ENCODE measurements at places on chromosomes 4 and X.

GRCh38 chrX:79408623-79409322, 41.6 kb upstream of the ITM2A start:
- no peak for DNase-seq

GRCh38 chr4:158946825-158947224, 156.1 kb upstream of the RAPGEF2 start:
- no peak for DNase-seq

GRCh38 chr4:93431371-93431770, 397.2 kb upstream of the ATOH1 start:
- no peak for DNase-seq

DNA sequence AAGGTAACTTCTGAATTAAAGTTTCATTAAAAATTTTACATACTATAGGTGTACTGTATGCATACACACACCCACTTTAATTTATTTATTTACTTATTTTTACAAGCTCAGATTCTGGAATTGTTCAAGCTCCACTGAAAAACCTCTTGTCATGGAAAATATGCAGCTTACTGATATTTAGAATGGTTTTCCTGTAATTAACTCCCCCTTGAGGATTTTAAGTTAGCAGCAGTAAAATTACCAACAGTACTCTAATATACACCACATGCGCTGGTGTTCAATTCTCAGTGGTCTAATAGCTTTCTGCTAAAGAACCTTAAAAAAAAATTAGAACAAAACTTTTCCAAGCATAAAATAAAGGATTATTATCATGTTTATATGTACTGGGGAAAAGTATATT, 12.0 kb downstream of the MAB21L2 start:
- peak; percentile 28 for DNase-seq

- DNase-seq = no peak
These were observed 74.3 kb upstream of the VCX2 start for GRCh38 chrX:8245411-8245810.

DNA sequence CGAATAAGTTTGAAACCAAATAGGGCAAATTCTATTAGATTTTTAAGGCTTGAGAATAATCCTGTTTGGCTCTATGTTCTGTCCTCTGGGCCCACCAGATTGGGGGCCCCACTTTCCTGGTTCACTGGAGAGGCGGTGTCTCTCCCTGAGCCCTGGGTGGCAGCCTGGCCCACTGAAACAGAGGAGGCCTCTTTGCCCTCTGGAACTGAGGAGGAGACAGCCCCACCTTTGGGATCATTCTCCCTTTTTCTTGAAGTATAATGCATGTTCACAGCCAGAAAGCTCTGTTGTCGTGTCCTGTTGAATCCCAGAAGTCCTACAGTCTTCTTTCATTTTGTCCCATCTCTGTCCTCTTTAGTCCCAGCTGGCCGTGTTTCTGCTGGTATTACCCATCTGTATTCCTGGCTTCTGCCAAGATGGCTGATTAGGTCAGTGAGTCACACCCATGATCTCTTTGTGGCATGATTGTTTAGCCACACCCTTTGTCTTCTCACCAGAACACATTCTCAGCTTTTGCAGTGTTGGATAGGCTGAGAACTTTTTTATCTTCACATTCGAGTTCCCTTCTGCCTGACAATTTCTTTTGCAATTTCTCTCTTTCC, 8.1 kb upstream of the TBC1D25 start:
- DNase-seq = peak; percentile 54

- no peak for DNase-seq
These were observed 45.3 kb downstream of the PCYT1B start for GRCh38 chrX:24601858-24602257.

DNA sequence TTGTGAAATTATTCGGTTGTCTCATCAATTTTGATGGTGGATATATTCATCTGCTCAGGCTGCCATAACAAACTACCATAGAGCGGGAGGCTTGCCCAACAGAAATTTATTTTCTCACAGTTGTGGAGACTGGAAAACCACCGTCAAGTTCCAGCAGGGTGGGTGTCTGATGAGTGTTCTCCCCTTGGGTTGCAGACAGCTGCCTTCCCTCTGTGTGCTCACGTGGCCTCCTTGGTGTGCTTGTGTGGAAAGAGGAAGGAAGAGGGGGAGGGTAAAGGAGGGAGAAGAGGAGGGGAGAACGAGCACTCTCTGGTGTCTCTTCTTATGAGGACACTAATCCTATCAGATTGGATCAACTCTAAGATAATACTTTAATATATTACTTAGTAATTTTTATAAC, 123.8 kb upstream of the TEX13D start:
- DNase-seq = no peak

- peak; percentile 71 for DNase-seq
These were observed 2.7 kb upstream of the ASB5 start for GRCh38 chr4:176271749-176272148.

DNA sequence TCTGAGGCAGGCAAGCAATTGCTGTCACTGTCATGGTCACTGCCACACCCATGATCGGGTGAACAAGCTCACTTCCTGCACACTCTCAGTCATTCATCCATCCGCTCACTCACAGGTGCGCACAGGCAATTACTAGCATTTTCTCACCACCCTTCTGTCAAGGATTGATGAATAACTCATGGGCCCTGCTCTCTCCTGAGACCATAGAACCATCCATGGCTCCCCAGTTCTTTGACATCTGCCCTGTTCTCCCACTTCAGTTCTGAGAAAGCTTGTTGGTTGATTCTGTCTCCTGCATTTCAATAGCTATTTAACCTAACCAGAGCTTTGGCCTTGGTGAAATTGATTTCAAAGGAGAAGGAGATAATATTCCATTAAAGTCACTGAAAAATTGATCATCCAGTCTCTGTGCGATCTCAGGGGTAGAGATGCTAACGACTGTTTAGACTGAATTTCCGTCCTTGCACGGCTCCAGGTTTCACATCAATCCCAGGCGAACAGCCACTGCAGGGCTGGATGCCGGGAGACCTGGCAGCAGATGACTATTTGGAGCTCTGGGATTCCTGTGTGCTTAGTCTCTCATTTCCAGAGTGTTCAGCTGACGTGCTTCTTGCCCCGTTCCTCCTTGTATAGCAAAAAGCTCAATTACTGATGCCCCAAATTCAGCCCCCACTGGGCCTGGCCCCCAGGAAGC, 36.9 kb upstream of the ADRA2C start:
- peak; percentile 22 for DNase-seq

DNA sequence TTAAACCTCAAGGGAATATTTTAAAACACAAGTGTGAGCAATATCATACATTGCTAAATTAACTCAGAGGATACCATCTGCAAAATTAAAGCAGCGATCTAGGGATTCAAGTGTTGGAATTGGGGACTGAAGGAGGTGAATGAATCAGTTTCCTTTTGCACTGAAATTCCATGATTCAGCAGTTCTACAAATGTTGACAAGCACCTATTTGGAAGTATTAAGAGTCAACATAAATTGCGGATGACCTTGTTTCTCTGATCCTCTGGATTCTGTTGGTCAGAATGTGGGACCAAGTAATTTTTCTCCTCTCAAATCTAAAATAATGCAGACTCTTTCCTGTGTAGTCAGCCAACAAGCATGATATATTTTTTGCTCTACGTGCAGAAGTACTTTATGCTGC, 78.8 kb downstream of the LDB2 start:
- no peak for DNase-seq

GRCh38 chr4:105878668-105879067, 16.6 kb upstream of the NPNT start:
- no peak for DNase-seq

- peak; percentile 58 for DNase-seq
These were observed 74.2 kb downstream of the LIMCH1 start for GRCh38 chr4:41611881-41612871.

DNA sequence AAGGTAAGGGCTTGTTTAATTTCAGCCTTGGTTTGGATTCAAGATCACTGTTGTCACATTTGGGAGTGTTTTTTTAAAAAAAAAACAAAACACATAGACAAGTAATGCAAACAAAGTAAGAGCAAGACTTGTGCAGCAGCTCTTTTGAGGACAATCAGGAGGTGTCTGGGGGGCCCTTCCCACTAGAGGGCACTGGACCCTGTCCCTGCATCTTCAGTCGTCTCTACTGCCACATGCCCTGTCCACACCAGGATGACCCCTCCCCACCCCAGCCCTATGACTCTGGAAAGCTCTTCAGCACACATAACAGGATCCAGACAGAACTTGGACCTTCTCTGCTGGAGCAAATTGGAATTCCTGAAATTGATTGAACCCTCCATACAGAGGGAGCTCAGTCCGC, 71.0 kb downstream of the USP46 start:
- DNase-seq = no peak

DNA sequence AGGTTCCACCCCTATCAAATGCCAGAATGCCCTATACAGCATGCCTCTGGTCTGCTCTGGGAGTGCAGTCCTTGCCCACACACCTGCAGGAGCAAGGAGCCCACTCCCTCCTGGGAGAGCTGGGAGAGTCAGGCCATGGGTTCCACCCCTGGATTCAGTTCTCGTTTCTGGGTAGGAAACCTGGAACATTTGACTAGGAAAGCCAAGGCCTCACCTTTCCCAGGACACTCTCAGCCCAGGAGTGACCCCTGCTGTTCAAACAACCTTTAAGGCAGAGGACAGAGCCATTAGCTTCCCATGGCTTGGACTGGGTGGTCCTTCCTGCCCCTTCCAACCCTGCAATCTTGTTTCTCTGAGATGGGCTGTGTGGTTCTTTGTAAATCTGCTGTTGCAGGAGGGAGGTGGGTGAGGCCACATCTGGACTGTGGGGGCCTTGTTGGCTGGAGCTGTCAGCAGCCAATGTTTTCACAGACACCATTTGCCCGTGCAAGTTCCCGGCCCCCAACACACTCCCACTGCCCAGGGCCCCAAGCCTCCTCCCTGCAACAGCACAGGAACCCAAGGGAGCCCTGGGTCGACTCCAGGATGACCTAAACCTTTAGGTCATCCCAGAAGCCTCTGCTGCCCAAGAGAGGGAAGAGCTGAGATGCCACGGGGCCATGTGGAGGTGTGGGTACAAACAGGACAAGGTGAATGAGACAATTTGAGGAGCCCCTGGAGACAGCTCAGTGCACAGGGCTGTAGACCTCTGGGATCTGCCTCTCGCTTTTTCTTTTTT, 104.4 kb downstream of the PJA1 start:
- DNase-seq = peak; percentile 17

DNA sequence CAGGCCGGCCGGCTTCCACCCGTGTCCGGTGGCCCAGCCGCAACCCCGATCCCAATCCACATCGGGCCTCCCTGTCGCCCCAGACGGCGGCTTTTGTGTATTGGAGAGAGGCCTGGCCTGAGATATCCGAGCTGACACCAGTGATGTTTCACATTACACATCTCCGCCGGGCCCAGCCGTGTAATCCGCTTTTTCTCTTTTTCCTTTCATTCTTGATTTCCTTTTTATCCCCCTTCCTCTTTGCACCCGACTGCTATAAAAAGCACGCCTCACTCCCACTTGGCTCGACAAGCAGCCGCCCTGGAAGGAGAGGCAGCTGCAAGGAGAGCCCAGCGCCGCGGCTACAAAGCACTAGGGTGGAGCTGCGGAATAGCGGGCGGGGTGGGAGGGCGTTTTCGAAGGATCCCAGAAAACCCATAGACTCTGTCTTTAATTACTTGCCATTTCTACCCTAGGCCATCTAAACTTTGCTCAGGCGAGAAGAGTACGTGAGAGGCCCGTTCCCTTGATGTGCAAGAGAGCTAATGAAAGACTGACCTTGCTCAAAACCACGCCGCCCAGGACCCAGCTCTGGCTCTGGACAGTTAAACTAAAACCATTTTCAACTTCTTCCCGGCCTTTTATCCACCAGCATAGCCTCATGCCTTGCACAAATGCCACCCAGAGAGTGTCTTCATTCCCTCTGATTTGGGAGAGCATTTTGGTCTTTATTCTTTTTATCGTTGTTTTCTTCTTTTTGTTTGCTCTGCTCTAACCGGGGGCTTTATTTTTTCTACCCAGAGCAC, 3.2 kb downstream of the PITX2 start:
- DNase-seq = no peak

DNA sequence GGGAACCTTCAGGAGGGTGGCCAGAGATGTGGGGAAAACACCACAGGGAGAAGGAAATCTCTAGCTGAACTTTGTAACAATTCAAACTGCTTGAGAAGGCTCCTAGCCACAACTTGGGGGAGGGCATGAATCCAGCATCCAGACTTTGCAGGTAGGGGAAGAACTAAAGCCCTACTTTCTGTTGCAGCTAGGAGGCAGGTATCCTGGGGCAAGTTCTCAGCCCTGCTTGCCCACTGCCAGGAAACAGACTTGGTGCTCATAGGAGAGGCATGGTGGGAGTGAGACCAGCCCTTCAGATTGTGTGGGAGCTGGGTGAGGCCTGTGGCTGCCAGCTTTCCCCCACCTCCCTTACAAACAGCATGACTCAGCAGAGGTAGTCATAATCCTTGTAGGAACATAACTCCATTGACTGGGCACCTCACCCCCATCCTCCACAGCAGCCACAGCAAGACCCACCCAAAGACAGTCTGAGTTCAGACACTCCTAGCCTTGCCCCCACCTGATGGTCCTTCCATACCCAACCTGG, 209.5 kb upstream of the CPEB2 start:
- DNase-seq = no peak

GRCh38 chrX:10574663-10575062, 45.7 kb downstream of the MID1 start:
- no peak for DNase-seq

- peak; percentile 19 for DNase-seq
These were observed 73.3 kb downstream of the TASL start for GRCh38 chrX:30504309-30504708.

DNA sequence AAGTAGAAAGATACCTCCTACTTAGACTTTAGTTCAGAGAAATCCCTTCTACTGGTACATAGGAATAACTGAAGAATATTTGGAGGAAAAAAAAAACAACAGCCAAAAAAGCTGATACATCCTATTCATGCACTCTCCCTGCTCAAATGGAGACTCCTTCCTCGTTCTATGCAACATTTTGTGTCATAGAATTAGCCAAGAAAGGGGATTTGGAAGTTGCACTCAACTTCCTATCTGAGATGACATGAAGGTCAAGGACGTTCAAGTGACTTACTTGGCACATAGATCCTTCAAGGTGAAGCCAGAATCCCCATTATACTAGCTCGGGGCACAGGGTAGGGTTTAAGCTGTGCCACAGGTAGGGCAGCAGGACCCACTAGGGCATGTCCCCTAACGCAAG, 56.2 kb upstream of the S100G start:
- DNase-seq = no peak

GRCh38 chr4:92421920-92422319, 118.2 kb downstream of the GRID2 start:
- no peak for DNase-seq

DNA sequence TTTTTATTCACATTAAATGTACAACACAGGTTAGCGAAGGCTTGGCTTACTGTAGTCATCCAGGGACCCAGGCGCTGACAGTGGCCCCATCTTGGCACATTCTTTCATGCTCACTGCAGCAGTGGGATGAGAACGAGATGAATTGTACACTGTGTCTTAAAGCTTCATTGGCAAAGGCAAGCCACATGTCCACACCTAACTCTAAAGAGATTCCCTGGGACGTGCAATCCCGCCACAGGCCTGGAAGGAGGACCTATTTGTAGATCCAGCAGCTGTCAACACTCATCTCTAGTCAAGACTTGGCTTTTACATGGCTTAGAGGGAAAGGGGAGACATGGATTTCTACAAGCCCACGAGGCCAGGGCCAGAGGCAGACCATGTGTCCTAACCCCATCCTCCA, 16.1 kb upstream of the CXCR3 start:
- DNase-seq = no peak
